ENCODE measurements at places on chromosomes 2 and 18.

GRCh38 chr18:47260924-47261701, 9.7 kb upstream of the SKOR2 start:
- no peak for DNase-seq

GRCh38 chr2:10103179-10103578, 19.4 kb upstream of the RRM2 start:
- peak; percentile 32 for DNase-seq

DNA sequence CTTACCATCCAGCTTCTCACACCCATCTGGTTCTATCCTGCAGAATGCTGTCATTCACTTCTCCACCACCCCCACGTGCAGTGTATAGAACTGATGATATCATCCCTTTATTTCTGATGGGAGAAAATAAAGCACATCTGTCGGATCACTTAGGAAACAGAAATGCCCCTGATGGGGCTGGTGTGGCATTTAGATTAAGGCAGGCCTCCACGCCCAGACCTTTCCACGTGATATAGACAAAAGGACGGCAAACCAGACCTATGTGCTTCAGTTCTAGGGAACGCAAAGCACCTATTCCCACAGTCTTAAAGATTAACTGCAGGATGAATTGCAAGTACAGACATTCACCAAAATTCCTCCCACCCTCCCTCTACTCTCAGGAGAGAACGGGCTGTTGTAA, 27.6 kb upstream of the CABLES1 start:
- DNase-seq: no peak

GRCh38 chr2:233821709-233822100, 32.6 kb downstream of the HJURP start:
- DNase-seq: no peak

DNA sequence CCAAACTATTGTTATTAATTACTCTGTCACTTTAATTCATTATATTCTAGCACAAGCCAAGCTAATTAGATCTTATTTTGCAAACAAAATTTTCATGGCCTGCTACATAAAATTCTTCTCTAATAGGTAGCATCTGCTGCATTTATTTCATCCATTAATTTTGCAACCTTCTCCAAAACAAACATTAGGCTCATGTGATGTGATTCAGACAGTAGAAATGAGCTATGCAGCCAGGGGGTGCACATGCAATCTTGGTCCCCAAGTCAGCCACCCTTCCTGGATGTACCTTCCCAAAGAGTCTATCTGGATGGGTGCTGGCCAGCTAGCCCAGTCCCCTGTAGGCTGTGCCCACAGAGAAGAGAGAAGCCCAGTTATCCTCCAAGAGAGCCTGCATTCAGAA, 242.1 kb upstream of the OSR1 start:
- no peak for DNase-seq

DNA sequence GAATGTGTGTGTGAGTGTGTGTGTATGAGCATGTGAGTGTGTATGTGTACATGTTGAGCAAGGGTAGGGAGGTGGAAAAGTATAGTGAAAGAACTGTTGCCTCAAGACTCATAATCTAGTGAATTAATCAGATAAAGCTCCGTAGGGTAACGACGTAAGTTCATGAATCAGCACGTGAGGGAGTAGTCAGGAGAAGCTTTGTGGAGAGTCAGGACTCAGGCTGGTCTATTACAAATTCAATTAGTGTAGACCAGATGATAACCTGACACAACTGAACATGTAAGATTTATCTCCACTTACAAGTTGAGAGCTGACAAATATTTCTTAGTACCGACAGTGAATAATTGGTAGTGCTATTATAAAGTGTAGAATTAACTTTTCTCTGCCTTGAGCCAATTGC, 194.5 kb downstream of the RAD51AP2 start:
- no peak for DNase-seq

DNA sequence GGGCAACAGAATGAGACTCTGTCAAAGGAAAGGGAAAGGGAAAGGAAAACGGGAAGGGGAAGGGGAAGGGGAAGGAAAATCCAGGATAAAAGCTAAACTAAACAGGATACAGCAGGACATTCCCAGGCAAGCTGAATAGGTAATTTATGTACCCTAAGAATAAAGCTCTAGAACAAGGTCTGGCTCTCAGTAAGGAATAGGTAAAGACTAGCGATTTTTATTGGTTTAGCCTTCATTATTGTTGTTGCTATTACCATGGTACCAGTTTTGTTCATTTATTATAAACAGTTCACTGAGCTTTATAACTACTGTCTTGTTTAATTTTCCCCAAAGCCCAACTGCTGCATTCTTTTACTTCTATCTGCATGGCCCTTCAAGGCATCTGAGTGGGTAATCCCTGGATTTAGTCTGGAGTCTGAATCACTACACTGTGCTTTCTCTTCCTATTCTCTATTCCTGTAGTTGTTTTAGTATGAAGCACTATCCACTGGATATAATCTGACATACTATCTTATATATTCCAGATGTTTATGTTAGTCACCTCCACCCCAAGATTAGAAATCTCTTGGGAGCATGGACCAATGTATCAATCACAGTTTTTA, 127.1 kb upstream of the TANK start:
- DNase-seq: no peak

DNA sequence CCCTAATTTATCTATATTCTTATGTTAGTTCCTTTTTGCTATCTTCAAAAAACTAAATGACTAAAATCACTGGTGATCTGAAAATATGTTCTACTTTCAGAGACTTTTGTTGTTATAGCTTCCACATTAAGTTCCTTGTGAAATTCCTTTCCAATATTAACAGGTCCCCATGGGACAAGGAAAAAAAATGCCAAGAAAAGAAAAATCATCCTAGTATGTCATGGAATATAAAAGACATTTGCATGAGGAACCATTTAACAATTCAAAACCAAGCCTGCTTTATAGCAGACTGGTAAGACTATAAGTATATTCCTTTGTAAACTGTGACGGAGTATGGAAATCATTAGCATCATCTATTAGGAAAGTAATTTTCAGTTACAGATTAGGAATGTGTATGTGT, 48.1 kb downstream of the COBLL1 start:
- DNase-seq: no peak

- no peak for DNase-seq
These were observed 497.9 kb upstream of the FANCL start for GRCh38 chr2:58739033-58739432.

- DNase-seq: no peak
These were observed 208.3 kb downstream of the ERBB4 start for GRCh38 chr2:212330263-212330662.

GRCh38 chr2:128497461-128497860, 178.8 kb upstream of the HS6ST1 start:
- no peak for DNase-seq
